NCI-H1436 treated with DMSO at 0.1 percent for 48 hours (cell line): ENCODE measurements at places on chromosomes 3 and 15.

DNA sequence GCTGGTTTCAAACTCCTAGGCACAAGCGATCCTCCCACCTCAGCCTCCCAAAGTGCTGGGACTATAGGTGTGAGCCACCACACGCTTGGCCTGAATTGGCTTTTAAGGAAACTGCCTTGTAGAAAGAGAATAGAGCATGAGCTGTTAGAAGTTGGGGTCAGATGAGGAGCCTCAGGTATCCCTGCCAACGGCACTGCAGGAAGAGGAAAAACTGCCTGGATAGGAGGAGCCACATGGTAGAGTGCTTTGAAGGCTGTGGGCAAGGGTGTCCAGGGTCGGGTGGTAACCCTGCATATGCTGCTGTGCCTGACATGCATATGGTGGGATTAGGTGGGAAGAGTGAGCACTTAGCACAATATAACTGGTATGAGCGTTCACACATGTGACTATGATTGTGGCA lies 55.0 kb downstream of the BSN start:
- DNase-seq: no peak

GRCh38 chr15:97561529-97561928 lies 399.0 kb upstream of the ARRDC4 start:
- DNase-seq: no peak

- no peak for DNase-seq
Measured at GRCh38 chr3:187079090-187080022, 59.9 kb downstream of the RPL39L start.

DNA sequence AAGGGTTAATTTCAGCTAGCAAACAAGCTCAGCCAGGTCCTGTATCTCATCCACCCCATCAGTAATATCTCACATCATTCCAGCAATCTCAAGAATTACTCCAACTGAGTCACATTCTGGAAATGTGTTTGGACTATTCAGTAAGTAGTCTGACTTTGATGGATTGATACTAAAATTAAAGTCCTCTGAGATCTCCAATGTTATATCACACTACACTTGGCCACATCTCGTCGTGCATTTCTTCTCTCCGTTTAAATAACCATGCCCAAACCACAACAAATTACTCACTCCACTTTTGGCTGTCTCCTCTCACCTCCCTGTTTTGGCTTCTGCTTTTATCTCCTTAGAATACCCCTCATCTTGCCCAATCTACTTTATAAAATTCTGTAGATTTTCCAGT lies 292.2 kb downstream of the PYDC2 start:
- no peak for DNase-seq

GRCh38 chr3:53726643-53727042 lies 119.6 kb downstream of the CHDH start:
- no peak for DNase-seq

DNA sequence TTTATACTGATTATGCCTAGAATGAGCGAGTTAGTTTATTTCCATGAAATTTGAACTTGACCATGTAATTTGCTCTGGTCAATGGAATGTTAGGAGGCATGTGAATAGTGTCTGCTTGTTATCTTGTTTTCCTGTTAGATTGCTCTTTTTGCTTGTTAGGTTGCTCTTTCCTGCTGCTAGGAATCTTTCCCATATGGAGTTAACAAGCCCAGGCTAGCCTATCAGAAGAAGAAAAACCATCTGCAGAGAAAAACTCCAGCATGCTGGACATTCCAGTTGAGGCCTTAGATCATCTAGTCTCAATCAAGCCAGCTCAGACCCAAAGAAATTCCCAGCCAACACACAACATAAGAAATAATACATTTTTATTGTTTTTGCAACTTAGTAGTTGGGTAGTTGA lies 470.2 kb upstream of the AGTR1 start:
- no peak for DNase-seq

DNA sequence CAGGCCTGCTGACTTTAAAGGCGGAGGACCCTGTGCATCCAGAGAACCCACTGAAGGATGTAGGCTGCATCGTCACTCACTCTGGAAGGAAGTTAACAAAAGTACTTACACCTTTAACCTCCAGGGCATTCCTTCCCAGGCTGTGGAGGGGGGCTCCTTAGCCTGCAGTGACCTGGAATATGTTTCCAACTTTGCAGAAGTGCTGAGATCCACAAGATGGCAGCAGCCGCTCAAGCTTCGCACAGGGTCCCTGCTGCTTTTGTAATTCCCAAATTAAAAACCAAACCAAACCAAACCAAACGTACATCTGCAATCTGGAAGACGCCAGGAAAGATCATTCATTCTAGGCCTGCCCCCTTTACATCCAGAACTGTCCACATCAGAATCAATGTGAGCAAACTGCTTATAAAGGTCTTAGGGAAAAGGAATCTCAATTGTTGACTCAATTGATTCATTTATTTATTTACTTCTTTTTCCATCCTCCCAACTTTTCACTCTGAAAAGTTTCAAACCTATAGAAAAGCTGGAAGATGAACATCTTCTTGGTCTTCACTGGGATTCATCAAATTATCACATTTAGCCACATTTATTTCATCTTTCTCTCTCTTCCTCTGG lies 70.5 kb upstream of the KLHL25 start:
- DNase-seq: no peak

DNA sequence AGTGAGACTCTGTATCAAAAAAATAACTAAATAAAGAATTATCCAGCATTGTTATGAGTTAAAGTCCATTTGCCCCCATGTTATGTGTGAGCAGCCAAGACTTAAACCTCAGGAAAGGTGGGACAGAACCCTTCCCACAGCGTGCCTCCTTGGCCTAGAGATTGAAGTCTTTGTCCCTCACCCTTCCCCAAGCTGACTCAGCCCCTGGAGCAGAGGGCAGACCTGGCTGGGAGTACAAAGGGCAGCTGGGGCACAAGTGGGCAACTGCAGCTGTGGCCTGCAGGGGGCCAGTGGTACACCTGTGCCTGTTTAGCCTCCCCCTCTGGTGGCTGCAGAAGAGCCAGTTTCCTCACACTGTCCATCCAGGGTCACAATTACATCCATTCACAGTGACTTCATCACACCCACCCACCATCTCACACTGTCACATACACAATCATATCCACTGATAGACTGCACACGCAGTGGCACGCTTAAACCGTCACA lies 940 bp upstream of the ACY1 start:
- no peak for DNase-seq

GRCh38 chr3:55746808-55747413 lies 259.8 kb upstream of the WNT5A start:
- no peak for DNase-seq

DNA sequence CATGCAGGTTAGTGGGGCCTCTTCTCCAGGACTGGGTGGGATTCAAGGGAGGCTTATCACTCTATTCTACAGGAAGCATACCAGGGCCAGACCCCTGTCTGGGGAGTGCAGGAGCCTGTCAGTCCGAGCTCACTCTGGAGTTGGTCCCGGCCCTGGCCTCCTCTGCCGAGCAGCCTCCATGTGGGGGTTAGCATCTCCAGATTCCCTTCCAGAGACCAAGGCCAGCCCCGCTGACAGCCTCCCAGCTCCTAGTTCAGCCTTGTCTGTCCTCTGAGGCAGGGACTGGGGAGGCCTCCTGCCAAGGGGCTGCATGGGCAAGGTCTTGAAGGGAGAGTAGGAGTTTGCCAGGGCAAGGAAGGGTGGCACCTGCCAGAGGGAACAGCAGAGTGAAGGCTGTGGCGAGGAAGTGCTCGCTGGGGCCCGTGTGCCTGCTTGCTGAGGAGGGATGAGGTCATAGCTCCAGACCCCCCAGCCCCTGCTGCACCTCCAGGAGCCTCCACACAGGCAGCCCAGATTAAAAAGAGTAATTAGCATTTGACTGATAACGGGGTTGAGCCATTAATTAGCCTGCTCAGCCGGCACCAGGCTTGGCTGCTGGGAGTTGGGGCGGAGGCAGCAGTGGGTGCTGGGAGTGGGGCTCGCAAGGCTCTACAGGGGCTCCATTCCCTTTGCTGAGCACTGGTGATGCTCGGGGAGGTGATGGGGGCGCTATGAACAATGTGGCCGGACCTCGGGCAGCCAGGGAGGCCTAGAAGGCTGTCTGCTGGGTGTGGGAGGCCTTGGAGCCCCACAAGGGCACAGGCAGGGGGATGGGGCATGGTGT lies 54.3 kb downstream of the DNAJB8 start:
- DNase-seq: no peak

GRCh38 chr3:15592968-15593367 lies 8.4 kb downstream of the HACL1 start:
- no peak for DNase-seq

GRCh38 chr15:68542771-68543164 lies 36.0 kb upstream of the CORO2B start:
- no peak for DNase-seq

- DNase-seq: peak; percentile 65
Measured at GRCh38 chr3:107861904-107862303, 228.9 kb downstream of the CD47 start.

DNA sequence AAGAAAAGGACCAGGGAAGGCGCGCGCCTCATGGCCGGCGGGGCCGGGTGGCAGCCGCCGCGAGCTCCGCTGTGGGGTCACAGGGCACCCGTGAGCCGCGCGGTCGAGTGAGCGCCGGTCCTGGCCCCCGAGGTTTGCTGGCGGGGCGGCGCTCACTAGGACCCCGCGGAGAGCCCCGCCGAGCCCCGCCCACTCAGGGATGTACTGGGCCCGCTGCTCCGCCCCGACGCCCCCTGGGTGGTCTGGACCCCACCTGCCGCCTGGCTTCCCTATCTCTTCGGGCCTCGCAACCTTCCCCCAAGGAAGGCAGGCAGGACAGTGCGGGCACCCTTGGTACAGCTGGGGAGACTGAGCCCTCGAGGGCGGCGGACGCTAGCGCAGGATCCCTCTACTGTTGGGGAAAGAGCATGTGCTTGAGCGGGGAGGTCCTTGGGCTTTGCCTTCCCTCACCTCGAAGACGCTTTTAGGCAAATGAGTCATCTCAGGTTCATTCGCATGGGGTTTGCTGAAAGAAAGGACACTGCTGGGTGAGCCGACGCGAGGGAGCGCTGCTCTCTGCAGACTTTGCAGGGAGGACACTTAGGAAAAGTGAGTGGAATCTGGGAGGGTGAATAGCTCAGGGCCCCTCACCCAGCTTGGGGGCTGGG lies at the start of gene CHRNB4:
Gene CHRNB4, minus strand, starts transcription at position 109 of the 647 bp plus-strand sequence. Its CDS starts 77 bp downstream, at position 32.
- no peak for DNase-seq

GRCh38 chr3:25403968-25404367 lies 24.1 kb upstream of the RARB start:
- no peak for DNase-seq

GRCh38 chr15:67105065-67105951 lies 39.9 kb downstream of the SMAD3 start:
- DNase-seq: no peak

DNA sequence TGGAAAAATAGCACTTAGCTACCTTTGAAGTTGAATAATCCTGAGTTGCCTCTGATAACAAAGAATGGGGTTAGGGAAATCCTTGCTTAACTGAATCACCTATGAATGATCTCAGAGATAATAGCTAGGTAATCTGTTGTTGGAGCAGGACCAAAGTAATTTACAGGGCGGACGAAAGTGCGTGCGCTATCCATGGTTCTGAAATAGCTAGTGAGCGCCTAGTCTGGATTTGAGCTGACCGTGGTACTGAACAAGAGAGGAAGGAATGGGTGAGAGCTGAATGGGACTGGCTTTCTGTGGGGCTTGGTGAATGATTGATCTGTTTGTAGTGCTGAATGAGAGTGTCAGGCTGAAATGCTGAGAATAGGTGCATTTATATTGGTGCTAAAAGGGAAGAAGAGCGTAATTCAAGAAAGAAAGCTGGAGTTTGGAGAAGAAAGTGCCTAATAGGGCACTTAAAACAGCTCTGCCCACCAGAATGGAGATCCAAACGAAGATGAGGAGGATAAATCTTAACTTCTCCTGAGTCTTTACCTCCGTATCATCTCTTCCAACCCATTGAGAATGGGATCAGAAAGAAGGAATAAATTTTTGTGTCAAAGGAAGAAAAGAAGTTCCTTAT lies 10.1 kb downstream of the SCN10A start:
- DNase-seq: no peak

DNA sequence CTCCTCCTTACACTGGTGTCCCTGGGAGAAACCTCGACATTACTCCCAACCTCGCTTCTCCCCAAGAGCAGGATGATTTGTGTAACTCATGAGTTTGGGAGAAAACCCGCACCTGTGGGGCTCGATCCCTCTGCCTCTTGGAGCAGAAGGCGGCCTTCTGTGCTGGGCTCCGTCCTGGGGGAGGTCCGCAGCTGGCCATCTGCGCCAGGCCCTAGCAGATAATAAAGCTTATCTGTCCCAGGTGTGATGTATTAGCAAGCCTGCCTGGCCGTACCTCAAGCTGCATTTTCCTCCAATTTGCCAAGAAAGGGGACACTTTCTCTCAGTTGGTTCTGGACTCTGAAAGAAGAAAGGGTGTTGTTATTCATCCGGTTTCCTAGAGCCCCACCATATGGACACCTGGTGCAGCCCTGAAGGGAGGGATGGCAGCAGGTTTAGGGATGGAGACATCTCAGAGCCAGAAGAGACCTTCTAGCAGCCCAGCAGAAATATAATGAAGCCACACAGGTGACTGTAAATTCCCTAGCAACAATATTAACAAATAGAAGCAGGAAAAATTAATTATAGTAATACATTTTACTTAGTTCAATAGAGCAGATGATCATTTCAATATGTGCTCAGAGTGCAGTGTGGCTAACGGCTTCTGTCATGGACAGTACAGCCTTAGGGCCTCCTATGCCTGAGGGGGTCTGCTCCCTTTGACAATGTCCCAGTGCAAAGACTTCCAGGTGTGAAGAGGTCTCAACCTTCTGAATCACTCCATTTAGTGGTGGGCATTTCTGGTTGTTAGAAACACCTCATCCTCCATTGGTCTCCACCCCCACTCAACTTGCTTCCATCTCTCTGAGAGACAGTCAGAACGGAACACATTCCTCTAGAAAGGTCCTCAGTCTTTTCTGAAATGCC lies 94.8 kb downstream of the CPN2 start:
- DNase-seq: no peak

DNA sequence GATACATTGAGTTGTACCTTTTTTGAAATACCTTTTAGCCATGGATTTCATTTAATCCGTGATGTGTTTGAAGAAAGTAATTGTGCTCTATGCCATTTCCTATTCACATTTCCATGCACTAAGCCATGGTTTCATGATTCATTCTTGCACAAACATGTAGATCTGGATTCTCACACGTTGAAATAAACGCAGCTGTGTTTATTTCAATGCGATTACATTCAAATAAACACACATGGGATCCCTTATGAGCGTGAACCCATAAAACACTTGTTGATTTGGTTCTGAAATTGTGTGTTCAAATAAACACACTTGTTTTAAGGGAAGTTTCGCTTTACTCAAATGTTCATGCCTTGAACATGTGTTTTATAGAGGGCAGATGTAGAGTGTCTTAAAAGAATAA lies 39.2 kb downstream of the BBX start:
- no peak for DNase-seq
